ENCODE measurements at places on chromosomes 5 and 9. TPM values are rescaled to one million over a fixed set of nuclear protein-coding genes. Genes with fewer than 3 reads are reported as not detected.

EIF4E1B gene
- not detected for total RNA-seq

PRELID2 gene
- 23.5 TPM for total RNA-seq

PIP5K1B gene
- total RNA-seq: 0.85 TPM

DOK3 gene
- 0.32 TPM for total RNA-seq

DAB2IP gene
- total RNA-seq: 71.6 TPM

MARCHF11 gene
- total RNA-seq: not detected

TMEM232 gene
- total RNA-seq: not detected

CHD1 gene
- 35.5 TPM for total RNA-seq

ADAMTSL2 gene
- total RNA-seq: 3.4 TPM

RCL1 gene
- total RNA-seq: 28.3 TPM

PRSS3 gene
- total RNA-seq: not detected

NDFIP1 gene
- 310 TPM for total RNA-seq

SLC6A19 gene
- not detected for total RNA-seq

DNA sequence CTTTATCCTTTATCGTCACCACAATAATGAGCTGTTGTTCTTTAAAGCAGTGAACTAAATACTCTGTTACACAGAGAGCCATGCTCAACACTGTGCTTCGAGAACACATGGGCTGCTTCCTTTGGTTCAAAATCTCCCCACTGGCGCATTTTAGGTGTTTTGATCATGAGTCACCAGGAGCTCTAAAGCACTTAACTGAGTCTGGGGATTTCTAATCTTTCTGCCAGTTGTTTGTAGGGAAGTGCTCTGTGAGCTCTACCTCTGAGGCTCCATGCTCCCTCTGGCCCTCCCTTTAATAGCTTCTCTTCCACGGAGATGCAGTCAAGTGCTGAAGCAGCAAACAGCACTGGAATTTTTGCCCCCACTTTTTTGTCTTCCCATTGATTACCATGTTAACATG, 17.0 kb downstream of the ERAP2 start:
- DNase-seq: no peak

DNA sequence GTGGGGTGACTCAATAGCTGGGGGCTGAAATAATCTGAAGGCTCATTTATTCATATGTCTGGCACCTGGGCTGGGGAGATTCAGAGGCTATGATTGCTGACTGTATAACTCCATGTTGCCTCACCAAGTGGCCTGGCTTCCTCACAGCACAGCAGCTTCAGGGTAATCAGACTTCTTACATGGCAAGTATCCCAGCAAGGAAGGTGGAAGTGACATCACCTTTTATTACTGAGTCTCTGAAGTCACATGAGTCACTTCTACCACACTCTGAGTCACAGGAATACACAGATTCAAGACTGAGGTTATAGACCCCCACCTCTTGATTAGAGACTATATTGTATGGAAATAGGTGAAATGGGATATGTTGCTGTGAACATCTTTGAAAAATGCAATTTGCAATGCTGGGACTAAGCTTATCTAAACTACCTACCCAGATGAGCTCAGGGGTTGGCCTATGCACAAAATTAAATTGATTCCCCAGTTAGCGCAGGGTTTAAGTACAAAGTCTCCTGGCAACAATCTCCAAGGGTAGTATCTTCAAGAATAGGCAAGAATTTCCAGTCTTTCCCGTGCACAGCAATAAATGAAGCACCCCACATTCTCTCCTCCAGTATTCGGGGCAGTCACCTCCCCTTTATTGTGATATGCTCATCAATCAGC, 553.1 kb downstream of the LRRC70 start:
- DNase-seq: no peak

DNA sequence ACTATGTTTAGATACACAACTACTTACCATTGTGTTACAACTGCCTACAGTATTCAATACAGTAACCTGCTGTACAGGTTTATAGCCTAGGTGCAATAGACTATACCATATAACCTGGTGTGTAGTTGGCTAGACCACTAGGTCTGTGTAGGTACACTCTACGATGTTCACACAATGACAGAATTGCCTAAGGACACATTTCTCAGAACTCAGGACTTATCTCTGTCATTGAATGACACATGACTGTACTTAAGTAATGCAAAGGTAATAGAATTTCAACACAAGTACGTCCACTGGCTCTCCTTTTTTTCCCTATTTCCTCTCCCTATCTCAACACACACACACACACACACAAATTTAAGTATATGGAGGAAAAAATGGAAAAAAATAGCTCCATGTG, 385.6 kb downstream of the CTNND2 start:
- no peak for DNase-seq

GRCh38 chr5:179599100-179599499, 24.4 kb downstream of the HNRNPH1 start:
- DNase-seq: no peak

GRCh38 chr9:129322641-129323375, 144.7 kb upstream of the IER5L start:
- DNase-seq: no peak

GRCh38 chr5:68780299-68780955, 313.4 kb upstream of the SLC30A5 start:
- DNase-seq: no peak

GRCh38 chr5:675111-675870, 17.9 kb downstream of the TPPP start:
- no peak for DNase-seq

- DNase-seq: no peak
These were observed 213.5 kb downstream of the FANCC start for GRCh38 chr9:95103871-95104580.

GRCh38 chr5:159133041-159133741, 33.5 kb upstream of the EBF1 start:
- DNase-seq: peak; percentile 74

- no peak for DNase-seq
These were observed 356.5 kb downstream of the CTNND2 start for GRCh38 chr5:11547730-11548129.

DNA sequence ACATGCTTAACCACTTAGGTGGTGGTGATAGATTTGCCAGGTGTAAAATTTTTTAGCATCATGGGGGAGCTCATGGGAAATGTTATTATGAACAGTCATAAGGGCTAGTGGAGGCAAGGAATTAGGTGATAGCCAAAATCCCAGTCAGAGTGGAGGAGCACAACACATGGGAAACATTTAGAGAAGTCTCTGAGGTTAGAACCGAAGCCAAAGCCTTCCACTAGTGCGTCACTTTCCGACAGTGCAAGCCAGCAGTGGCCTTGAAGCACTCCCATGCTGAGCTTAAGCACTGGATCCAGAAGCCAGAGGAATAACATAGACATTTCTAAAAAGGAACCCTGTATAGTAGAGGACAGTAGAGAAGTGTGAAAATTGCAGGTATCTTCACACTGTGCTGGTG, 101.5 kb upstream of the SNX2 start:
- DNase-seq: no peak

GRCh38 chr5:169534311-169534880, 49.2 kb upstream of the SPDL1 start:
- DNase-seq: no peak

GRCh38 chr9:16335788-16336580, 534.5 kb downstream of the BNC2 start:
- DNase-seq: peak; percentile 87

- DNase-seq: no peak
These were observed 2.8 kb downstream of the FAM174A start for GRCh38 chr5:100537946-100538345.

DNA sequence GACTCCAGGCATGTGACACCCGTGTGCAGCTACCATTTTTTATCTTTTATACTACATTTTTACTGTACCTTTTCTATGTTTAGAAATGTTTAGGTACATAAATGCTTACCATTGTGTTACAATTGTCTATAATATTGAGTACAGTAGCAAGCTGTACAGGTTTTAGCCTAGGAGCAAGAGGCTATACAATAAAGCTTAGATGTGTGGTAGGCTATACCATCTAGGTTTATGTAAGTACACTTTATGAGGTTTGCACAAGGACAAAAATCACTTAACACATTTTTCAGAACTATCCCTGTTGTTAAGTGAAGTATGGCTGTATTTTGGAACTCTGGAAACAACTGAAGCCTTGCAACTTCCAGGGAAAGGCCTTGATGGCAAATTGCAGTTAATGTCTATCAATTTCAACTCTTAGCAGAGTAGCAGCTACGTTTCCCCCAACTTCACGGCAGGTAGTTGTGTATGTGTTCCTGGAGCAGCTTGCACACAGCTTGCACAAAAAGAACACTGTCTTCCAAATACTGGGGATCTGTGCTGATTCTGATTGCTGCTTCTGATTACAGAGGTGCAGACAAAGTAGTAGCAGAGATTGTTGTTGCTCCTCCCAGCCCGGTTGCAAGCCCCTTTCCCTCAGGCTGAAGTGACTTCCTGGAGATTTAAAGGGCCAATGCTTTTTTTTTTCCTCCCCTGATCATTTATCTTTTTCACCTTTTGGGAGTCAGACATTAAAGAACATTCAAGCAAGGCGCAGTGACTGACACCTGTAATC, 30.0 kb downstream of the SIL1 start:
- no peak for DNase-seq

- peak; percentile 82 for DNase-seq
These were observed 31.7 kb upstream of the KCNMB1 start for GRCh38 chr5:170420806-170421412.

- no peak for DNase-seq
These were observed 109.1 kb downstream of the INIP start for GRCh38 chr9:112608851-112609250.

GRCh38 chr5:103336941-103337340, 78.4 kb downstream of the MACIR start:
- no peak for DNase-seq

DNA sequence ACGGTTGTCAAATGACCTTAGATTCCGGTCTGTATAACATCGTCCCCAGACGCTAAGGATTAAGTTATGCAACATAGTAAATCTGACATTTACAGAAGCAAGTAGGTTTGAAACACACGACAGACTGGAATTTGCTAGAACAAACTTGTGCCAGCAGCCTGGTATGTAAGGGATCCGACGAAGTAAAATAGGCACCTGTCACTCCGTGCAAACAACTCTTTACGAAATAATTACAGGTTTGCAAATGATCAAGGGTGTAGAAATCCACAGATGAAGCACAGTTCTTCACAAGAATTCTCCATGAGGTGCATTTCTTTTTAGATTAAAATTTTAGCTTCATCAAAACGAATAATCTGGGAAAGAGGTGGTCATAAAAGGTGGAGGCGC, 508 bp downstream of the MOCS2 start:
- no peak for DNase-seq

- DNase-seq: no peak
These were observed 431.6 kb downstream of the ICE1 start for GRCh38 chr5:5854087-5854486.

DNA sequence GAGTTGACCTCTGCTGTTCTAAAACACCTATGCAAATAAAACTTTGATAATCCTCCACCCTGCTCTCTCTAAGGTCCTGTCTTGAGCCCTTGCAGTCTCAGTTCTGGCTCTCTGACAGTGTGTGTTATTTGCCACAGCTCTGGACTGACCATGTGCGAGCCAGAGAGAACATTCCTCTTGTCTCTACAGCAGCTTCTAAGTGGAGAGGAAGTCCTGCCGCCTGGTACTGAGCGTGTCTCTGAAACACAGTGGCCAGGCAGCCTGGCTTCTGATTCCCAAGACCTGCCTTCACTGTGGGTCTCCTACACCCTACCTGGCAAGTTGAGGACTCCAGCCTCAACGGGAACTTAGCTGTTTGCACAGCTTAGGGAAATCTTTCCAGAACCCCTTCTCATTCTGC, 61.6 kb downstream of the ENTREP1 start:
- DNase-seq: no peak

GRCh38 chr5:37804401-37804800, 35.4 kb downstream of the GDNF start:
- no peak for DNase-seq

- DNase-seq: no peak
These were observed 58.1 kb downstream of the TJP2 start for GRCh38 chr9:69232135-69232534.

Measured in ascending aorta (tissue), 2 donors.